ENCODE measurements at places on chromosomes 7 and 10.

DNA sequence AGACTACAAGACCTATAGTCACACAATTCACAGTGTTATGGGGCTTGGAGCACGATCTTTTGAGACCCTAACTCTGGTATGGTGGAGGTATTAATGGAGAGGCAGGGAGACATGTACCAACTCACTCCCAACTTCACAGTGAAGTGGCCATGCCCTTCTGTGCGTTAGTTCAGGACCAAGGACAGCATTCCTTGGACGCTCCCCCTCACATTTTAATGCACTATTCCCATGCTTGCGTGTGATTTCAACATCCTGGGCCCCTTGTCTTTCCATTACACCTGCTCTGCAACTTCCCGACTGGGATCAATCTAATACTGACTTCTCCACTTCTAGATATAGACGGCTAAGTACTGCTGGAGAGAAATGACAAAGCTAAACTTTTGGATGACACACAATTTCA is 72.7 kb downstream of the PLCE1 start:
- no peak for DNase-seq

DNA sequence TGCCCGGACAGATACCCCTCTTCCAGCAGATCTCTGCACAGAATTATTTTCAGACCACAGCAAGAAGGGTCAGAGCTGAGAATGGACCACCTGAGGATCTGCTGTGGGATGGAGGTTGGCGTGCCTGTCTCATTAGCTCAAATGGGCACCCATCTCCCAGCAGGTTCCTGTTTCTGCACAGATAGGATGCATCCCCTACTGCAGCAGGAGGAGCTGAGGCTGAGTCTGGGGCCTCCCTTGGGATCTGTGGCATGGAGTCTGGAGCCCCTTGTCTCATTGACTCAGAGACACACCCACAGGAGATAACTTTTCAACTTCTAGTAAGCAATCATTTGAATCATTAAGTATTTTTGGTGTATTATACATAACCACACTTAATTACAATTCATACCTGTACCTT is 212.7 kb downstream of the ADK start:
- no peak for DNase-seq

GRCh38 chr10:102140218-102140617 is 7.4 kb downstream of the PPRC1 start:
- DNase-seq, result no peak

DNA sequence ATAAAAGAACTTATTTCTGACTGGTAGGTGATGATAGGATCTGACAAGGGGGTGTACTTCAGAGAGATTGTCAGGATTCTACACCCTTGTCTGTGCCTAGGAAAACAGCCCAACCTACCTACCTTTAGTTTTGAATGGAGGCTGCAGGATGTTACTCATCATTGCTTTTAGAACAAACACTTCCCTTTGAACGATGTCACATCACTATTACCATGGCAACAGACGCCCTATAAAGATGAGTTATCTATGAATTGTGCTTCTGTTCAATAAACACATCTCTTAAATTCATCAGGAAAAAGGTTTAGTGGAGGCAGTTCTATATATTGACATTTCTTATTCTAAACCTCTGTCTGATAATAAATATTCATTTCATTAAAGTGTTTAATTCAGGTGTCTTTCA is 362.4 kb downstream of the CNTNAP2 start:
- no peak for DNase-seq

- no peak for DNase-seq
Measured at GRCh38 chr10:94785211-94785610, 22.7 kb downstream of the CYP2C19 start.

DNA sequence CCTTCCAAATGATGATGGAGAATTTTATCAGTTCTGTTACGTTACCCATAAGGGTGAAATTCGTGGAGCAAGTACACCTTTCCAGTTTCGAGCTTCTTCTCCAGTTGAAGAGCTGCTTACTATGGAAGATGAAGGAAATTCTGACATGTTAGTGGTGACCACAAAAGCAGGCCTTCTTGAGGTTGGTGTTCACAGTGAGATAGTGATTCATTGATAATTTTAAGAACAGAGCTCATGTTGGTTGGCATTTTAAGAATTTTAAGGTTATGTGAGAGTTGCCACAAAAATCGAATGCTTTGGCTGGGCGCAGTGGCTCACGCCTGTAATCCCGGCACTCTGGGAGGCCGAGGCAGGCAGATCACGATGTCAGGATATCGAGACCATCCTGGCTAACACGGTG is 25.9 kb downstream of the TAX1BP1 start:
- DNase-seq, result no peak

DNA sequence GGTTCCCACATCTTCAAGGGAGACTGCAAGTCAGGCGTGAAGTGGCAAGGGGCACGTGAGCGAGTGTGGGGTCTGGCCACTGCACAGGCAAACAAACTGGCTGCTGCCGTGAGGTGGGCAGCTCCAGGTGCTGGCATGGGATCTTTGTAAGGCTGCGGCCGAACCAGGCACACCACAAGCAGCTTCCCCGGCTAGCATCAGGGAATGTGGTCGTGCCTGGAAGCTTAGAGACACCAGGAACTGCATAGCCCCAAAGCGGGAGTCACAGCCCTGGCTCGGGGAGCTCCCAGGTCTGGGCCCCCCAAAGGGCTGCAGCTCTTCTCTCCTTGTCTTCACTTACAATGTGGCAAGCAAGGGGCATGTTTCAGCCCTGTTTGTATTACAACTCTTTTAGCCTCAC is 250.9 kb upstream of the DKK1 start:
- no peak for DNase-seq

- DNase-seq, result no peak
Measured at GRCh38 chr10:3537518-3537917, 247.5 kb downstream of the KLF6 start.

DNA sequence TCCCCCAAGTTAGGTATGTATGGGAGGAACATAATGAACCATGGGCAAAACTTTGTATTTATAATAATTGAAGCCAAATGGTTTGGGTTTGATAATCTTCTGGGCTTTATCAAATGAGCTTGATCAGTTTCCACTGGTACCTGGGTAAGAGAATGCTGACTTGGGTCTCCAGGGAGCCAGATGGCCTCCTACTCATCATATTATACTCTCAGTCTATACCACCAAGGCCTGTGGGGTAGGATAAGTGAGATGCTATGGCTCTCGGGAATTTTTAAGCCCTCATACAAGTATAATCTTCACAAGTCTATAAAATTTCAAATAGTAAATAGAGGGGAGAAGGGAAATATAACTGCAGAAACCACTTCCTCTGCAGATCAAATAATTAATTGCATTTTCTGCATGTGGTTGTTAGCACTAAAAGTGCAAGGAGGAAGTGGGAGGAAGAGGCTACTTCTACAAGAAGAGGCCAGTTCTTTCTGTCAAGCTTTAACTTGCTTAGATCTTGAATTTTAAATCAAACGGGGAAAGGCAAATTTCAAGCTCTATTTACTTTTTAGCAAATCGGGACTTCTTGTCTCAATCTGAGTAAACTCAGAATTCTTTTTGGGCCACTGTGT is 349.0 kb downstream of the SORCS1 start:
- no peak for DNase-seq

GRCh38 chr10:2900530-2900929 is 166.8 kb upstream of the PFKP start:
- no peak for DNase-seq

DNA sequence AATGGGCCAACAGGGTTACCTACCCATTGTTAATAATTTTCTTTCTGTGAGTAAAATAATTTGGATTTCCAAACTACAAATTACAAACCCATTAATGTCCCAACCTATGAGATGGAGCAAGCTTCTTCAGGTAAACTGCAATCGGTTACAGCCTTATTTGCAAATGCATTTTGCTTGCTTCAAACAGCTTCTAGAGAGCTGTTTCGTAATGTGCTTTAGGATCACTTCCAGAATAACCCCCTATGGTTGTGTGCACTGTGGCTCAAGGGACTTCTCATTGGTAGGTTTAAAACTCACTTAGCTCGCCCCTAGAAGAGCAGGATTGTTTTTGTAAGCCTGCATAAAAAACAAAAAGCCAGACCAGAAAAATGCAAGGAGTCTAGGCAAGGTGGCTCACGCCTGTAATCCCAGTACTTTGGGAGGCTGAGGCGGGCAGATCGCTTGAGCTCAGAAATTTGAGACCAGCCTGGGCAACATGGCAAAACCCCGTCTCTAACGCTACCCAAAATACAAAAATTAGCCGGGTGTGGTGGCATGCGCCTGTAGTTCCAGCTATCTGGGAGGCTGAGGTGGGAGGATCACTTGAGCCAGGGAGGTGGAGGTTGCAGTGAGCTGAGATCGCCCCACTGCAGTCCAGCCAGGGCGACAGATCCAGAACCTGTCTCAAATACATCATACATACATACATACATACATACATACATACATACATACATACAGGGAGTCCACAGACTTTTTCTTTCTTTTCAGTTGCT is 3.3 kb upstream of the MAP3K8 start:
- no peak for DNase-seq

DNA sequence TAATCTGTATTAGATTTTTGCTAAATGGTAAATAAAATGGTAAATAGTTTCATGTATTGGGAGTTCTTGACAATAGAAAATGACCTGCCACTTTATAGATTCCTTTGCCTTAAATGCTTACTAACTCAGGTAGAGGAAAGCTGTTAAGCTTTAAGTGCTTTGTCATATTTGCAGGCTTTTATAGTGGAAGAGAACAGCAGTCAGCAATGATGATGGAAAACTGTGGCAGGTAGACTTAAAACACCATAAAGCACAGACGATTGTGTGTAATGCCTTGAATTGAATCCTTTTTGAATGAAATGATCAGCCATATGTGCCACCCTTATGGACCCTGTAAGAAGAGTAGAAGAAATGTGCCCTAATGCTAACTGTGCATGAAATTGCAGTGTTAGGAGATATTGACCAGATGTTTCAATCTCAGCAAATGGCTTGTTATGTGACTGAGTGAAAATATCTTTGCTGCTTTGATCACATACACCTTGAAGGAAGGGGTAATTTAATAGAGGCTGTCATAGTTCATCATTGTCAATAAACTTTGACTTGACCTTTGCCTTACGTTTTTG is 230.4 kb downstream of the ADK start:
- DNase-seq, result no peak

DNA sequence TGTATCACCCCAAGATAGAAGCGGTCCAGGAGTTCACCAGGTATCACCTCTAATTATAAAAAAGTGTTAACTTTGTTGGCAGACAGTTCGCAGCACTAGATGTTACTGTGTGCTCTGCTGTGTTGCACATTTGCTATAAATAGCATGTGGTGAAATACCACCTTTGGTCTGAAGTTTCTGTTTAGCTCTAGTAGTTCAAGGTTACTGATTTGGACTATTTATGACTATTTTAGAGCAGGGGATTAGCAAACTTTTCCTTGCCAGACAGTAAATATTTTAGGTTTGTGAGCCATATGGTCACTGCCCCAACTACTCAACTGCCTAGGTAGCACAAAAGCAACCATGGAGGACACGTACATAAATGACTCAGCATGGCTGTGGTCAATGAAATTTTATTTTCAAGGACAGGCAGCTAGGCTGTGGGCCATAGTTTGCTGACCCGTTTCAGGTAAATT is 16.5 kb downstream of the DENND10 start:
- no peak for DNase-seq

DNA sequence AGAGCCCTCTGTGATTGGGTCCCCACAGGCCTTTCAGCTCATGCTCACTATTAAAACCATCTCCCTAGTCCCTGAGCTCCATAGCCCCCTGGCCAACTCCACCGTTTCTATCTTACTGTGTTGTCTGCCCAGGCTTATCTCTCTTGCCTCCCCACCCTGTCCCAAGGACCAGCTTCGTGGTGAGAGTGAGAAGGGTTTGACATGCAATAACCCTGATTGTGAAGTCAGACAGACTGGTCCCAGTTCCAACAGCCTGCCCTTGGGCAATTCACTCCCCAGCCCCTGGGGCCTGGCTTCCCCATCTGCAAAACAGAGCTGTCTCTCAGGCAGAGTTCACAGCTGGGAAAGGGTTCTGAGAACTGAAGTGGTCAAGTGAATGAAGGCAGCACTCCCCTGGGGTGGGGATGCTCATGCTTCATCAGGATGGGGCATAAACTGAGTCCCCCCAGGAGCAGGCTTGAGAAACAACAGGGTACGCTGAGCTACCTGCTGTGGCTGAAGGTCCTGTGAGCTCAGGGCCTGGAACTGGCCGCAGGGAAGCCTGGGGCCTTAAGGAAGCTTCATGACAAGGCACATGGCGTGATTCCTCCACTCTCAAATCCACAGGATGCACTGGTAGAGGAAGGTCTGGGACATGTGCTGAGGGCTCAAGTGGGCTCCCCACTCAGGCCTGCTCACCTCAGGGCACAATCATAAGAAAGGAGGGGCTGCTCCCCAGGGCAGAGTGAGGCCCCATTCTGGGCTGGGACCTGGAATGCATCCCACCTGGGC is 1.8 kb upstream of the PPIF start:
- no peak for DNase-seq

DNA sequence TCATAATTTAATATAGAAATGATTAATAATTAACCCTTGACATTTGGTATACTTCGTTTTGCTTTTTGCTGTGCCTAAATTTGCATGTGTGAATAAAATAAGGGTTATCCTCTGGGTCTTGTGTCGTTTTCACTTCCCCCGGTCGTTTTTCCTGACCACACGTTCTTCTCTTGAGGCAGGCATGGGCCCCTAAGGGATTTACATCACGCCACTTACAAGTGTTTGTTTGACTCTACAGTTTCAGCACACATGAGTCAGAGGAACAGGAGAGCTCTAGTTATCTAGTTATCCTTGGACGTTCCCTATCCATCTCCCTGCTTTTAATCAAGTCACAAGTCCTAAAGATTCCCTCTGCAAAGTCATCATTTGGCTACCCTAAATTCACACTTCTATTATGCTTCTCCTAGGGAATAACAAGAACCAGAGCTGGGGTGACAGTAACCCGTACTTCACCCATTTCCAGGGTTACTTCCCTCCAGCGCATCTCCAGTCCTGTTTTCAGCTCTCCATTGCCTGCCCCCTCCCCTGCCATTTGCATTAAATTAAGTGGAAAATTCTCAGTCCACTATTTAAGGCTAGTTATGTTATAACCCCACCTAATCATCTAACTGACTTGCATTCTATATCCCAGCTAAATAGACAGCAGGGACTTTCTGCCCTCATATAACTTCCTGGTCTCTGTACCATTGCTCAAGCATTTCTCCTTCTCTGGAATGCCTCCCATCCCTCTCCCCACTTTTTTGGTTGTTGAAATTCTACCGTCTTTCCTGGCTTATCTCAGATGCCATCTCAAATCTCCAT is 206.9 kb downstream of the PTEN start:
- DNase-seq, result no peak

DNA sequence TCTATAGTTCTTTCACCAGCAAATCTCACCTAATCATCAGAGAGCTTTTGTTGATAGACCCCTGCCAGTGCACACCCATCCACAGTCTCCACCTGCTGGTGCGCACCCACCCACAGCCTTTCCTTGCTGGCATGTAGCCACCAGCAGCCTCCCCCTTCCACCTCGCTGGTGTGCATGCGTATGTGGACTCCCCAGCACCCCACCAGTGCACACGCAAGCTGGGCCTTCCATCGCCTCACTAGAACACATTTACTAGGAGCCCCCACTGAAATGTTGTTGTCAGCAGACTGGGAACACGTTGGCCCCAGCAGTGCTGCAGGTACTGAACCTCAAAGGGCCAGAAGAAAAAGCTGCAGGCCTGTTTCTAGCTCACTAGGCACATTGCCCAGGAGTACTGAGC is 104.9 kb upstream of the ZWINT start:
- no peak for DNase-seq
